ENCODE measurements at places on chromosomes 4 and X.

GRCh38 chr4:111873801-111874200, 271.5 kb upstream of the FAM241A start:
- DNase-seq: no peak

- no peak for DNase-seq
These were observed 5.2 kb downstream of the ABLIM2 start for GRCh38 chr4:8153441-8153840.

- DNase-seq: no peak
These were observed 9.9 kb downstream of the MXD4 start for GRCh38 chr4:2251795-2252529.

DNA sequence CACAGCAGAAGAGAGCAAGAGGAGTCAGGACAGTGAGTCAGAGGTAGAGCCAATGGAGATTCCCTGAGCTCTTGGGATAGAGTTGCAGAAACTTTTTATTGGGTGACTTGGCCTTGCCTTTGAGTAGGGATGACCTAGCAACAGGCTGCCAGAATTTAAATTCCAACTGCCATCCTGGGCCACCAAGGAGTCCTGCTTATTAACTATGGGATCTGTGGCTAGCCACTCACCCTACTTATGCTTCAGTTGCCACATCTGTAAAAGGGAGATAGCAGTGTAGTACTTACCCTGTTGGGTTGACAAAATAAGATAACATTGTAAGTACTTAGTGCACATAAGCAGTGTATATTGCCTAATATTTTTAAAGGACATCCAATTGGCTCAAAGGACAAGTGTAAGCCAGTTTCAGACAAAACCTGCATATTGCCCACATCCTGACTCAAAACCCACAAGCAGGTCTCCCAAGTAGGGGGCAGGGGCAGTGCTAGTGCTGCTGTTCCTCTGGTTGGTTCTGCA, 43.5 kb upstream of the TMEM164 start:
- DNase-seq: no peak
